ENCODE measurements at places on chromosomes 12 and 14.

DNA sequence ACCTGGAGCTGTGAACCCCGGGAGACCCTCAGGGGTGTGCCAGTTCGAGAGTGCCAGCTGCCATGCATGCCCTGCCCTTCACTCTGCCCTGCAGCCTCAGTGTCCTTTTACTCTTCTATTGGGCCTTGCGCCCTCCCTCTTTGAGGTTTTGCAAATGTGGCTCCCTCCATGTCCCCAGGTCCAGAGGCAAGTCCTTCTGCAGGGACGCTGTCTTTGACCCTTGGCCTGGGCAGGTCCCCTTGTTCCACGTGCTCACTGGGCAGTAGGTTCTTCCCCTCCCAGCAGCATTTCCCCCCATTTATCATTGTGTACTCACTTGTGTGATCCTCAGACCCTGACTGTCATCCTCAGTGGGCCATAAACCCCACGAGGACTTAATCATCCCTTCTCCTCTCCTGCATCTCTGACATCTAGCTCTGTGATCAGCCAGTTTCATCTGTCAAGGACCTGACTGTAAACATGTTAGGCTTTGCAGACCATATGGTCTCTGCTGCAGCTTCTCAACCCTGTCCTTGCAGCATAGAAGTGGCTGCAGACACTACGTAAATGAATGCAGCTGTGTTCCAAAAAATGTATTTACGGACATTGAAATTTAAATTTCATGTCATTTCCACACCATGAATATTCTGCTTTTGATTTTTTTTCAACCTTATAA is 36.6 kb downstream of the TSPAN9 start:
- DNase-seq, result no peak

DNA sequence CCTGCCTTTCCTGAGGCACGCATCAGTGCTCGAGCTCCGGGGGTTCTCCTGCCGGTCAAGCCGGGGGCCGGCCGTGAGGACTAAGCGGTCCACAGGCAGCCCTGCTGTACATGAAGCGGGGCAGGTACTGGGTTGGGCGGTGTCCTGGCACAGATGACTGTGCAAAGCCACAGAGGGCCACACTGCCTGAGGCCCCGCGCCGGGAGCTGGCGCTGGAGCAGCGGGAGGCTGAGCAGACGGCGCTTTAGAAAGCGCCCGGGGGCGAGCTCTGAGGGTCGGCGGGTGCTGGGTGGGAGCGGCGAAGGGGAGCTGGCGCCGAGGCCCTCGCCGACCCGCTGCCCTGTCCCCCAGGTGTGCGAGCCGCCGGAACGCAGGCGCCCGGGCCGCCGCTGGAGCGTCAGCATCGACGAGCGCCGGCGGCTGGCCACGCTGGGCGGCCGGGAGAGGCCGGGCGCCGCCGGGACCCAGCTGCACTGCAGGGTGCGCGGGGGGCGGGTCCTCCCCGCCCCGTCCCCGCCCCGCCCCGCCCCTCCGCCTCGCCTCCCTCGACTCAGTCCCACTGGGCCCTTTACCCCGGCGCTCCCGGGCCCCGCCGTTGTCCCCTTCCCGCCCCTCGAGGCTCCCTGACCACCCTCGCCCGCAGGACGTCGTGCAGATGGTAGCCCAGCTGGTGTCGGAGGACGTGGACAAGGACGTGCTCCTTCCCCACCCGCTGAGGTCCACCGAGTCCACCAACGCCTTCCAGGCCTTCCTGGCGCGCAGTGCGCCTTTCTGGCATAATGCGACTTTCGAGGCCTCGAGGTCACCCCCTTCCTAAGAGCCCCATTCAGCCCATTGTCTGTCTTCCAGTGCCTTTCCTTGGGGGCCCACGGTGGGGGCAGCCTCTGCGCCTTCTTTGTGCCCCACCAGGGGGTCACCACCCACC is 8.3 kb upstream of the MTA1 start:
- DNase-seq, result no peak

DNA sequence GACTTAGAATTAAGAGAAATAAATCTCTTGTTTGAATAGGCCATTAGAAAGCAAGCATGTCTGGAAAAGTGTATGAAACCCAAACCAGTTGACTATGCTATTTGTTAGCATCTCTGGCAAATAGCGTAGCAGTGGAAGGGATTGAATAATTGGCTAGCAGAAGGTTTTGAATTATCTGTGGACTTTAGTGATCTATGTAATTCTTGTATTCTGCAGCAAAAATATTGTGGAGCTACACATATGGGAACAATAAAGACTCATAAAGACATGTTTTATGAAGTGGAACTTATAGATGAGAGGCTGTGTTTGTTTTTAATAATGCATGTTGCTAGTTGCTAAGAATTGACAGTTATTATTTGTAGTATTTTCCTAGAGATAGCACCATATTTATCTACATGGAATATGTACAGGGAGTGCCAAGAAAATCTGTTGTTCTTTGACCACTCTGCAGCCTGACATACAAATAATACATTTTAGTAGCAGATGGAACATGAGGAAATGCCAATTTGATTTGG is 4.7 kb downstream of the SRGAP1 start:
- no peak for DNase-seq

- no peak for DNase-seq
Observed at GRCh38 chr12:99549651-99550050, 97.9 kb upstream of the GARIN6 start.

- no peak for DNase-seq
Observed at GRCh38 chr14:92225731-92226130, 97.2 kb upstream of the SLC24A4 start.

DNA sequence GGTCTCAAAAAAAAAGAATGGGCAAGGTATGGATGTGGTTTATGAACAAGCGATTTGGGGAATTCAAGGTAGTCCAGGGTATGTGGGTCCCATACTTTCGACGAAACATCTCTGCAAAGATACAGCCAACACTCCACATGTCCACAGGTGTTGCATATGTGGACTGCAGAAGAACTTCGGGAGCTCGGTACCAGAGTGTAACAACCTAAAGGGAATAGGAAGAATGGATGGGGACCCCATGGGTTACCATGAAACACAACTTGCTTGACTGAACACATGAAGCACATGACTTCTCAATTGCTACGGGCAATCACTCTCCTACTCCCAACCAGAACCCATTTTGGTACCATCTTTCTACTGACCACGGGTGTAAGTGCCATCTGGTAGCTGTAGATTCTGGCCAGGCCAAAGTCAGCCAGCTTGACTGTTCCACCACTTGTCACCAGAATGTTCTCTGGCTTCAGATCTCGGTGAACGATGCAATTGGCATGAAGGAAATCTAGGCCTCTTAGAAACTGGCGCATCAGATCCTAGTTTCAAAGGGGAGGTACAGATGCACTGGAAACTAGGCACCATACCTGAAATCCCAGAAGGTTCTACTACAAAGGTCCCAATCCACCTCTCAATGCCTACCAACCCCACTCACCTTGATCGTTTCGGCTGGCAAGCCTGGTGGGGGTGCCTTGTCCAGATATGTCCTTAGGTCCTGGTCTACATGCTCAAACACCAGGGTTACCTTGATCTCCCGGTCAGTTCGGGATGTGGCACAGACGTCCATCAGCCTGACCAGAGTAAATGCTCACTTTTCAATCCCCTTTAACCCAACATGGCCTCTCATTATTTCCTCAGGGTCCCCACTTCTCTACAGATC is 1.3 kb downstream of the CDK4 start:
- DNase-seq, result no peak

DNA sequence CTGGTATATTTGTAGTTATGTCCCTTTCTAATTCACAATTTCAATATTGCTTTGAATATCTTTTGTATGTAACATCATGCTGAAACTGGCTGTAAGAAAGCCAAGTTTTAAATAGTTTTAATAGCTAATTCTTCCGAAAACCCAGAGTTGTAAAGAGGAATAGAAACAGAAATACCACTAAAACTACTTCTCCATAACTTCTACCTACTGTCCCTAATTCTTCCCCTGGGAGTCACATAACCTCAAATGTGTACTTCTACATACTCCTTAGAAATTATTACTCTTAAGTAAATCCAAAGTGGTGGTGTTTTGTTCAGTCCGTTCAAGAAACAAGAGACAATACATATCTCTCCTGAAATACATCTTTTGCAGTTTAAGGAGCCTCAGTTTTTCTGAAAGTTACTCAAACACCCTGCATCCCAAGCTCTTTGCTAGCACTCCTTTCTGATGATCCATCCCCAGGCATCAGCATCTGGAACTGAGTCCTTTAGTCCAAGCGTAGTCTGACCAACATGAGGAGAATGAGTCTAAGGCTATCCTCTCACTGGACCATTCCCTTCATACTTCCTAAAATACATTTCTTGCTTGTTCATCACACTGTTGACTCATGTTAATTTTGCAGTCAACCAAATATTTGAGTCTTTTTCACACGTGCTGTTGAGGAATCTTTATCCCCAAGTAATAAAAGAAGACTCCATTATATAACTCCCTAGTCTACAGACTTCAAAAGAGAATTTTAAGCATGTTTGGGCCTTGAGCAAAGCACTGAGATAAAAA is 214.3 kb upstream of the NUDT4 start:
- no peak for DNase-seq

DNA sequence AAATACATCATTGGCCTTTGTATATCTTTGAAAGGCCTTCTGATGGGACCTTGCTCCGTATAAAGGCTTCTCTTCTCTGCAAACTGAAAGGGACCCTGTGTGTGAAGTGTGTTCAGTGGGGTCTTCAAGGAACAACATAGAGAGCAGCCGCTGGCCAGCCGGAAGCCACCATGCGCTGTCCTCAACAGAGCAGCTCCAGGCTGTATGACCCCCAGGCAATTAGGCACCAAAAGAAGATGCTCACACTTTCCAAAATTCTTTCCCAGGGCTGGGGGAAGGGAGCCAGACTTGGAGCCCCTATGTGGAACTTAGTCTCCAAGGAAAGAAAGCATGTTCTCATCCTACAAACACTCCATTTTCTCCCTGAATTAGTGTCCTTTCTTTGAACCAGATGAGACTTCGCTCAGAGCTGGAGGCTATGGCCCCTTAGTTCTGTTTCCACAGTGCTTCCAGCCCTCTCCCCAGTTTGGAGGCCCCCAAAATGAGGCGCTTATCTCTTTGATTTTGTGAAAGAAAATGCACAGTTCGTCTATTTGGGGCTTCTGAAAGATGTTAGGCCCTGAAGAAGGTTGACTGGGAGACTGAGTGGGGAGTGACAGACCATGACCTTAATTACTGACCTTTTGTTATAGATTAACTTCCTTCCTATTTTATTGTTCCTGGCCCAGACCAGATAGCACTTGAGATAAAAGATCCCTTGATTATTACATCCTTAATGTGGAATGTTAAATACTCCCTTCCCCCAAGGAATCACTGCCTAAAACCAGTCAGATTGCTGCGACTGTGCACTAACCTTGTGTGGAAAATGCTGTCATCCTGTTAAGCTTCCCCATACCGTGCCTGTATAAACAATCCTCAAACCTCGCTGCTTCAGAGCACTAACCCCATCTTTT is 128.3 kb upstream of the FGD4 start:
- DNase-seq, result no peak

DNA sequence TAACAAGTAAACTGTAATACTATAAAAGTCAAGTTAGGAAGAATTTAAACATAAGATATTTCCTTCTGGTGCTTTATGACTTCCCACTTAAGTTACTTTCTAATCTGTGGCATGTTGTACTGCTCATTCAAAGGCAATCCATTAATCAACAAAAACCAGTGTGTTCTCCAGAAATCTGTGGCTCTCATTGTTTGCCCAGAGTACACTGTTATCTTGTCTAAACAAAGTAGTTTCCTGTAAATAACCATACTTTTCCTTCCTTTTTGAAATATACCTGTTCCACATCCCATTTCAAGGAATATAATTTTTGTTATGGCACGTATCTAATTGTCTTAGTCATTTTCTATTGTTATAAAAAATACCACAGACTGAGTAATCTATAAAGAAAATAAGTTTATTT is 184.1 kb downstream of the CCER1 start:
- no peak for DNase-seq

DNA sequence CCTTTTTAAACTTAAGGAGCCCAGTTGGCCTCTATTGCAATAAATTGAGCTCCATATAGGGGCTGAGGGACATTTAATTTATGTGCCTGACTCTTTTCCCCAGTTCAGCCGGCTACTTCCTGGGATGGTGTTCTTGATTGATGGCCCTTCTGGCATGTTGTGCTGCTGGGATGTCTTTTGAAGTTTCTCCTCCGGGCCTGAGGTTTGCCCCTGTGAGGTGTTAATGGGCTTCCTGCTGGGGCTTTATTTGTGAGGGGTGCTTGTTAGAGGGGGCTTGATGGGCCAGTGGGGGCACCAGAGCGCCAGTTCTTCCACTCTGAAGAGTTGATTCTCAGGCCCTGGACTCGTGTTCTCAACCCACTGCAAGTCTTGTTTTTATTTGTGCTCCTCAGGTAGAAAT is 69.6 kb downstream of the CHST11 start:
- DNase-seq, result no peak

DNA sequence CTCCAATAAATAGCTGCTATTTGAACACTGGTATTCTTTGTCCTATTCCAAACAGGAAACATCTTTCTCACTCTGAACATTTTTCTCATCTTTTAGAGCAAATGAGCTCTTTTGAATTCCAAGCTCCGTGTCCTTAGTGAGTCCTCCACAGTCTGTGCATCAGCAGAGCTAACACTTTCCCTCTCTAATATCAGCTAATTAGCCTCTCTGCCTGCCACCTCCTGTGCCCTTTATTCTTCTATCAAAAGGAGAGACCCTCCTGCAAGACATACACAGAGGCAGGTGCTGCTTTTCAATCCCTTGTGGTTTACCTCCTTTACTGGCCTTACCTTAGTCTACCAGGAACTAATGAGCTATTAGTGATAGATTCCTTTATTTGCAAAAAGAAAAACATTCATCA is 178.5 kb downstream of the SLC35F4 start:
- DNase-seq, result no peak

GRCh38 chr12:45601390-45601789 is 128.1 kb upstream of the ARID2 start:
- DNase-seq, result no peak

DNA sequence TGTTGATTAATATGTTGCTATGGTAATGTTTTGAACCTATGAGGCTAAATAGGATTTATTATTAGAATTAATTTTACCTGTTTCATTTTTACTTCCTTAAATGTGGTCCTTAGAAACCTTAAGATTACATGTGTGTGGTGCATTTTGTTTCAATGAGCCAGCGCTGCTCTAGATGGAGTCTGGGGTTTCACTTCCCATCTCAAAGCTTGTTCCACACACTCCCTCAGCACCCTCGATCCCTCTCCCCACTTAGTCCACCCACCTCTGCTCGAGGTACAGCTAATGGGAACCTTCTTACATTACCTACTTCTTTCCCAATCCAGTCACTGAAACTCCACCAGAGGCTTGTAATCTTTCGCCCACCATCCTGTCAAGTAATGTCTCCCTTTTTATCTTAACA is 205.2 kb downstream of the PAX9 start:
- DNase-seq, result no peak

All from stimulated activated CD4-positive, alpha-beta T cell treated with anti-CD3 and anti-CD28 coated beads, Interleukin-2, amount 100 ng/mL, for 4 hours (primary cell).